Stimulated activated CD8-positive, alpha-beta memory T cell treated with anti-CD3 and anti-CD28 coated beads, Interleukin-2, amount 100 ng/mL, for 48 hours (primary cell): ENCODE measurements at places on chromosomes 3 and 15.

DNA sequence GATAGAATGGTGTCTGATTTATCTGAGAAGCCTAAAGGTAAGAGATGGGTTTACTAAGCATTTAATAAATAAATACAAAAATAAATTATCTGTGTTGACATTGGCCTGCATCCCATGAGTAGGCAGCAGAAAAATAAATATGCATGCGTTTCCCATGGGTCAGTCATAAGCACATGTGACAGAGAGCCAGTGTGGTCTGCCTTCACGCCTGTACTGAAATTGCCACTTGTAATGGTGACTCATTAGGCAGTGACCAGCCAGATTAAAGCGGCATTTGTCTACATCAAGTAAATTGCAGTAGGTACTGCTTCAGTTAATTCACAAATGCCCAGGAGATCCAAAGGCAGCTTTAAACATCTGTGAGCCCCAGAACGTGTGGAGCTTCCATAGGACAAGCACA is 399.6 kb downstream of the NAALADL2 start:
- DNase-seq: no peak

DNA sequence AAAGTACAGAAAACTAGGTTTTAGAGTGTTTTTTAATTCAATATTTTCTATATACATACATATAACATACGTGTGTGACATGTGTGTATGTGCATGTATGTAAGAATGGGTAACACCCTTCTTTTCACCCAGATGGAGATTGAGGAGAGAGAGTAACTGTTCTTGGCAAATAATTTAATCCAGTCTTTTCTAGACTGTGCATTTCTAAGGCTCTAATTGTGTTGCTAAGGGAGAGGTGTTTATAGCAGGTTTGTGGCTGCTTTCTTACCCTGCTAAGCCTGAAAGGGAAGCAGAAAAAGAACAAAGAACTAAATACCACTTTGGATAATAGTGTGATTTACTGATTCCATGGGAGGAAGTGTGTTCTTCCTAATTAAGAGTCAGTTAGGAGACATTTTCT is 46.0 kb upstream of the ALDH1L1 start:
- no peak for DNase-seq

DNA sequence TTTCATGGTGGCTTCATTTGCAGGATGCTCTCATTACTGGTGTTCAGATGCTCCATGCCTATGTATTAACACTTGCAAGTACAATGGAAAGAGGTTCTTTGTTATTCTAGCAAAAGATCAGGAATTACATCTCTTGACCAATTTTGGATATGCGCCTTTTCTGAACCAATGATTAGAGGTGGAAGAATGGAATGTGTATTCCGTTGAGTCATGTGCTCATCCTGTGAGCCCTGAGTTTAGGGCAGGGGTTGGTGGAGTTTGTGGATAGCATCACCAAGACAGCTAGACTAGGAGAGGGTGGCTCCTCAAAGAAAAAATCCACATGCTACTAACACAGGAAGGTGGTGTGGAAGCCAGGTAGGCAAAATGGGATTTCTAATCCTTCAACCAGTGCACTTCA is 80.7 kb upstream of the SLC25A26 start:
- DNase-seq: no peak

- DNase-seq: no peak
Measured at GRCh38 chr3:39292961-39293360, 13.1 kb upstream of the CX3CR1 start.

DNA sequence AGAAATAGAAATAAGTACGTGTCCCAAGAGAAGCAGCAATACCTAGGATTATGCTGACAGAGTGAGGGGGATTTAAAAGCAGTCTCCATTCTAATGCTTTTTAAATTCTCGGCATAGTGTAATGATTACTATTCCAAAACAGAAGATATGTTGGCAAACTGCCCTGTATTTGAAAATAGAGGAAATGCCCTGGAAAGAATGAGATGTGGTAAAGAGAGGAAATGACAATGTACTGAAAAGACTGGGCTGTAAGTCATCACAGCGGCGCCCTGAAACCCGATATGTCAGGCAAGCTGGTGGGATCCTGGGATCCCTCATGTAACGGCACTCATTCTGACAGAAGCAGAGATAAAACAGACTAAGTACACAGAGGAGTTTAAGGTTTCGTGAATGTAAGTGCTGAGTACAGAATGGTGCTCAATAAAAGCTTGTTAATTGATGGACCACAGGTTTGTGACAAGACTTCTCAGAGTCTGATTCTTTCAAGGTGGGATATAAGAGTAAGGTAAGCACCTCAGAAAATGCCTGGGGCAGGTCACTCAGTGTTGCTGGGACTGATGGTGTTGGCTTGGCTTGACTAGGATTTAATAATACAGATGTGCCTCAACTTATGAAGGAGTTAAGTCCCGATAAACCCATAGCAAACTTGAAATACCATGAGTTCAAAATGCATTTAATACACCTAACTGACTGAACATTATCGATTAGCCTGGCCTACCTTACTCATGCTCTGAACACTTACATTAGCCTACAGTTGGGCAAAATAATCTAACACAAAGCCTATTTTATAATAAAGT is 91.4 kb downstream of the NFKBIZ start:
- no peak for DNase-seq

- peak; percentile 2 for DNase-seq
Measured at GRCh38 chr3:158434412-158435038, 136.5 kb upstream of the MLF1 start.

- no peak for DNase-seq
Measured at GRCh38 chr3:115217678-115218451, 70.8 kb upstream of the ZBTB20 start.

- no peak for DNase-seq
Measured at GRCh38 chr3:168876346-168877035, 780.8 kb upstream of the GOLIM4 start.

DNA sequence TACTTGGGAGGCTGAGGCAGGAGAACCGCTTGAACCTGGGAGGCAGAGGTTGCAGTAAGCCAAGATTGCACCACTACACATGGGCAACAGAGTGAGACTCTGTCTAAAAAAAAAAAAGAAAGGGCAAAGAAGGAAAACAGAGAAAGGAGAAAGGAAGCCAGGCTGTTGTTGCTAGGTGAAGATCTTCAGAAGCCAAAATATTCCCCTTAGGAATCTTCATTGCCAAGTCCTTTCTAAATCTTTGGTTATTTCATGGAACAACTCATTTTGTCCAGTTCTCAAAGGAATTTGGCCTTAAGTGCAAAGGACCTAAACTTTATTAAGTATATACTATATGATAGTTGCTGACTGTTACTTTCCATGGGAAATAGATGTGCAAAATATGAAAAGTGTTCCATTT is 59.2 kb upstream of the OSBPL11 start:
- DNase-seq: no peak

DNA sequence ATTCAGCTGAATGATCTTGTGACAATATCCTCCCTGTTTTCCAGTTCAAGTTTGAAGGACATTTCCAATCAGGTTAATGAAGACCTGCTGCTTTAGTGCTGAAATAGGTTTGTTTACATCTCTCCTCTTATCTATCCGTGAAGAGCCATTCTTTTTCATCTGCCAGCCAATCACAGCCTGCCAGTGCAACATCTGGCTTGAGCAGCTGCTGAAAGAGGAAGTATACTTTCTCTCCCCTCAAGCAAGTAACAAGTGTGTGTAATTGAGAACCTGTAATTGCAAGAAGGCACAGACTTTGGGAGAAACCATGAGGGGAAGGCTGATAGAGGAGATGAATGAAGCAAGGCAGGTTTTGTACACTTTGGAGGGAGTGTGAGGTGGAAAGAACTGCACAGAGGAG is 404.3 kb downstream of the AGBL1 start:
- DNase-seq: no peak

- no peak for DNase-seq
Measured at GRCh38 chr3:122961146-122961545, 66.4 kb downstream of the SEMA5B start.

- DNase-seq: peak; percentile 36
Measured at GRCh38 chr15:25710184-25710583, 152.9 kb downstream of the ATP10A start.

- DNase-seq: no peak
Measured at GRCh38 chr3:20280257-20280656, 94.3 kb upstream of the SGO1 start.

DNA sequence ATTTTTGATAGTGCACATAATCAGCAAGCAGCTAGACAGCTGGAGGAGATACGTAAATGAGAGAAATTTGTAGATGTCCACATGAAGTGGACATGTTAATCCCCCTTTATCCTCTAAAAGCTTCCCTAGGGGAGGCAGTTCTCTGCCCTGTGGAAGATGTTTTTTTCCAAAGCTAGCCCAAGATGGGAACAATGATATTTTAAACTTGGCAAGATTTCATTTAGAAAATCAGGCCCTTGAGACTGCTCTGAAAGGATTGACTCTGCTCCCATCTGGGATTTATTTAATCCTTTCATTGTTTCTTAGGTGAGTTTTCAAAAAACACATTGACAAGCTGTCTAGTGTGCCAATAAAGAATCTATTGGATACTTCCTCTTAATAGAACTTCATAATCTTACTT is 92.0 kb downstream of the SYNPR start:
- DNase-seq: no peak

- DNase-seq: peak; percentile 65
Measured at GRCh38 chr3:189324538-189325138, 152.9 kb downstream of the TPRG1 start.

DNA sequence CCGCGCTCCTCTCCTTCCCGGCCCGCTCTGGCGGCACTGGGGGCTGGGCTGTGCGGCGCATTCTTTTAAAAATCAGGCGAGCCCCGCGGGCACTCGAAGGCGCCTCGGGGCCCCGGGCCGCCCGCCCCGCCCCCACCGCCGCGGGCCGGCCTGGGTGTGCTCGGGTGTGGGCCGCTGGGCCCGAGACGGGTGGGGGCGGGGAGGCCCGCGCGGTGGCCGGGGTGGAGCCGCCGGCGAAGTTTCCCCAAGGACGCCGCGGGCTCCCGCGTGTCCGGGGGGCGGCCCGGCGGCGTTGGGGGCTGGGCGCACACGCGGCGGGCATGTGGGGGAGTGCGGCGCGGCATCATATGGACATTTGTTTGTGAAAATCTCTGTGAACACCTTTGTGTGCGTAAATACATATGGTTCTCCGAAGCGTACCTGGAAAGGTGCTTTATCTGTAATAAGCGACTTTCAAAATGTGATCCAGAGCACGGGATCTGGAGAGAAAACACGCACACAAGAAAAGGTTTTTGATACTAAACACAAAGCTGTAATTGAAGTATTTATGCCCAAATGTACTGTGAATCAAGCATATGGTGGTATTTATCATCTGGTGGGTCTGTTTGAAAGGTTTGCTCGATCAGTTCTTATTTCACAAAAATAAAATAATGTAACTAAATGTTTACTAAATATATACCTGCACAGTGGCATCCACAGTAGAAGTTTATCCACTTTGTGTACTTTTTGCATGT is 612 bp upstream of the TBL1XR1 start:
- peak; percentile 33 for DNase-seq

- DNase-seq: no peak
Measured at GRCh38 chr3:47612879-47613278, 34.2 kb upstream of the CSPG5 start.

GRCh38 chr3:9399337-9399703 is 1.9 kb downstream of the SETD5 start:
- DNase-seq: no peak
